ENCODE measurements at places on chromosomes 5 and 9. TPM values are rescaled to one million over a fixed set of nuclear protein-coding genes. Genes with fewer than 3 reads are reported as not detected.

The APC gene
- 55.8 TPM for total RNA-seq

The KLF4 gene
- total RNA-seq = 3.7 TPM

The PCDHB15 gene
- total RNA-seq = not detected

The SLC28A3 gene
- not detected for total RNA-seq

The SHLD3 gene
- 6.3 TPM for total RNA-seq

The KCTD16 gene
- total RNA-seq = not detected

The SLC6A18 gene
- total RNA-seq = not detected

The SAXO1 gene
- total RNA-seq = not detected

The FBXW11 gene
- total RNA-seq = 64.8 TPM

The POC5 gene
- total RNA-seq = 25.5 TPM

The NR5A1 gene
- total RNA-seq = not detected

The DRD1 gene
- total RNA-seq = not detected
